ENCODE measurements at places on chromosomes 6 and 20.

GRCh38 chr6:165585060-165585459, 78.0 kb downstream of the PDE10A start:
- no peak for DNase-seq

- peak; percentile 63 for DNase-seq
Measured at GRCh38 chr6:119313937-119314884, 35.4 kb downstream of the MAN1A1 start.

GRCh38 chr20:52889225-52889624, 82.9 kb upstream of the TSHZ2 start:
- DNase-seq: no peak

- DNase-seq: no peak
Measured at GRCh38 chr6:94751641-94752329, 825.5 kb upstream of the MANEA start.

DNA sequence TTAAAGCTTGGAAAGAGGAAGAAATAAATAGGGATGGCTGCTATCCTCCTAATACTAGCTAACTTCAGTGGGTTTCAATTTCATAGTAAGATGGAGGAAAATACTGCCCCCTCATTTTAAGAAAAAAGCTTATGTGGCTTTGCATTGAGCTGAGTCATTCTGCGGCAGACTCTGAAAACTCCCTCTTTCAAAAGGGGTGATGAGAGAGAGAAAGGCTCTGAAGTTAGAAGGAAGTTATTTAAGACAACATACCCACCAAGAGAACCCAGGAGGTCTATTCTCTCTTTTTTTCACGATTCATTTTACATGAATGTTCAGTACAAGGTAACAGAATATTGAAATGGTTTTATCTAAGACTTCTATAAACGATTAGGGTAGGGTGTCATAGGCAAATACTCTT, 4.5 kb downstream of the PRDM13 start:
- DNase-seq: peak; percentile 61

DNA sequence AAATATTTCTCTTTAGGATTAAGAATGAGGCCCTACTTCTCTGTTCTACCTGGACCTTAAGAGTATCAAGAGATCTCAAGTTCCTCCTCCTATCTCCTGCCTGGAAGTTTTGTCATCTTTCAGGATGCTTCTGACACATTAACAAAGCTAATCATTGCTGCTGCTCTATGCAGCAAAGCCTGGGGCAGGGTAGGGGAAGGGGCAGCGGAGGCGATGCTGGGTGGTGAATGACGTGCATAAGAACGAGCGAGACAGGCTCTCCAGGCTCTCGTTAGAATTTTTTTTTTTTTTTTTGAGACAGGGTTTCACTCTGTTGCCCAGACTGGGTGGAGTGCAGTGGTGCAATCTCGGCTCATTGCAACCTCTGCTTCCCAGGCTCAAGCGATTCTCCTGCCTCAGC, 31.2 kb downstream of the FERMT1 start:
- no peak for DNase-seq

- DNase-seq: no peak
Measured at GRCh38 chr20:8156235-8157079, 24.4 kb downstream of the PLCB1 start.

DNA sequence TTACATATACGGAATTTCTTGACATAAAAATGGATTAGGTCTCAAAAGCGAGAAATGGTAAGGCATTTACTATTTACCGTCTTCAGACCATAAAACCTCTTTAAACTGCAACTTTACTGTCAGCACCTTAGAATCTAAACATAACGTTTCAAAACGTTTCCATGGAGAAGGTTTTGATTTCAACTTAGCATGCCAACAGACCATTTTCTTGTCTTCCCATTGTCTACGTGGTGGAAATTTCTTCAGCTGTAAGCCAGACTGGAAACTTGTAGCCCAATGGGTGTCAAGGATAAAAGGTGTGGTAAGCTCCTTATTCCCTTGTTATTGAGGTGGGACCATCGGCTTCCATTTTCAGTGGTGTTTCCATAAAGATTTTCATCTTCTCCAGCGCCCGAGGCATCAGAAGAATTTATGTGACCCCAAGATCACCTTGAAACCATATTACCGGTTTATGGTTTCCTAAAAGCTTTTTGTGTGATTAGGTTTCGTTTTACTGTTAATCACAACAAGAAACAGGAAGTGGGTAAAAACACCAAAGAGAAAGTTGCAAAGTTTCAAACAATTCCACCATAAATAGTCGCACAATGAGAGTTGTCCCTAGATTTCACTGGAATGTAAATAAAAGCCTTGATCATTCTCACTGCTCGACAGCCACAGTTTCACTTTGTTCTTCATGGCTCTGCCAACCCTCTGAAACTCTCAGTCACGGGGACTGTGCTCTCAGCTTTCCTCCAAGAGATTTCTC, 63.0 kb upstream of the CD2AP start:
- no peak for DNase-seq

DNA sequence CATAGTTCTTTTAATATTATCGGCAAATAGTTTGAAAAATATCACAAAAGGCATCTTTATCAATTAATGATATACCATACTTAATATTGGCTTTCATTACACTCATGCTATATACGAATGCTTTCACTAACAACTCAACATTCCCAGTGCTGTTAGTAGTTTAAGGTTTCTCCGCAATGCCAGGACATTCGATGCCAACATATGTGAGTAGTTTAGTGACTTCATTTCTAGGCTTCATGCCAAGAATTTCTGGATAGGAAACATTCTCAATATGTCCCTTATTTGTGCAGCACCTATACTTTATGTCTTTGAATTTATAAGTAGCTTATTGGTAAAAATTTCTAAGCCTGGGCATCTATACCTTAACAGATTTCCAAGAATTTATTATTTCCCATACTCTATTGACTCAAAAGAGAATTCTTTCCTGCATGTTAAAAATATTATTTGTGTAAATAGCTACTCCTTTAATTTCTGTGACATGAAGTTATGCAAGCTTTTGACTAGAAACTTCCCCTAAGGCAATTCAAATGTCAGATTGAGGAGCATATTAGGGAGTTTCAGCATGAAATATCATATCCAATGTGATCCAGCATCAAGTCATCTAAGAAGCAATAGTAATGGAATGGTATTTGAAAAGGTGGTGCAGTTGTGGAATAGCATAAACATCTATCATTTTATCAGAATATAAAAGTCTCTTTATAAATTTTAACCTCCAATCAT, 236.0 kb upstream of the STXBP5 start:
- DNase-seq: no peak

DNA sequence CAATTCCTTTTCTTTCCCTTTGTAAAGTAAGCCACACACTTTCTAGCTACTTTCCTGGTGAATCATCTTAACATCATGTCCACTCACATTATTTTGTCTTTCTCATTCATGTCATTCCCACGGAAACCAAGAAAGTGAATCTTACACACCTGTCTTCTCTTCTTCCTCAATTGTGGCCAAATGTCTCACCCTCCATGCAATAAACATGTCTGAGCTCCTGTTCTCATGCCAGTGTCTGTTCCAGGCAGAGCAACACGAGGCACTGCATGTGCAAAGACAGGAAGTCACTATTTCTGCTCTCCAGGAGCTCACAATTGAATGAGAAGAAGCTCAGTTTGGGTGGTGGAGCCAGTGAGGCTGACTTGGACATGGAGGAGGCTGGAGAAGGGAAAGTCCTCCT, 29.0 kb upstream of the TMEM244 start:
- peak; percentile 7 for DNase-seq

- DNase-seq: no peak
Measured at GRCh38 chr6:125188037-125188436, 34.5 kb downstream of the TPD52L1 start.

GRCh38 chr6:43772681-43773049, 2.7 kb downstream of the VEGFA start:
- no peak for DNase-seq

GRCh38 chr20:33290852-33291251, 7.8 kb downstream of the BPIFB1 start:
- no peak for DNase-seq
